Fibroblast of skin of left biceps (primary cell): ENCODE measurements at places on chromosomes 5 and 9.

GRCh38 chr9:81737871-81738507 is 48.6 kb upstream of the TLE1 start:
- DNase-seq = peak; percentile 45

- peak; percentile 73 for DNase-seq
Measured at GRCh38 chr9:91193658-91194391, 167.9 kb downstream of the AUH start.

DNA sequence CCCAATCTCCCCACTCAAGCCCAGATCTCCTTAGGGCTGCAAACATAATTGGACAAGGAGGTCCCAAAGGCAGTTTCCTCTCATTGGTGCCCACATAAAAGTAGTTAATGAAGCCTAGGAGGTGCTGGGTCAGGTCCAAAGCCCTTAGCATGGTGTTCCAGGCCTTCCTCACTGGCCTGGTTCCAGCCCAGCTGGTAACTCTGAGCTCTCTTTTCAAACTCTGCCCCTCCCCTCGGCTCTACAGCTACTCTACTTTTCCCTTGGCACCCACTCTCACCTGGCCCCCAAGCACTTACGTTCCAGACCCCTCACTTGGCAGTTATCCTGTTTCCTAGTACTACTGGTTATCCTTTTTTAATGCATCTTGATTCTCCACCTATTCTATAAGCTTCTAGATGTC is 9.9 kb downstream of the SEPTIN8 start:
- no peak for DNase-seq

- no peak for DNase-seq
Measured at GRCh38 chr5:76137887-76138542, 54.8 kb downstream of the SV2C start.

DNA sequence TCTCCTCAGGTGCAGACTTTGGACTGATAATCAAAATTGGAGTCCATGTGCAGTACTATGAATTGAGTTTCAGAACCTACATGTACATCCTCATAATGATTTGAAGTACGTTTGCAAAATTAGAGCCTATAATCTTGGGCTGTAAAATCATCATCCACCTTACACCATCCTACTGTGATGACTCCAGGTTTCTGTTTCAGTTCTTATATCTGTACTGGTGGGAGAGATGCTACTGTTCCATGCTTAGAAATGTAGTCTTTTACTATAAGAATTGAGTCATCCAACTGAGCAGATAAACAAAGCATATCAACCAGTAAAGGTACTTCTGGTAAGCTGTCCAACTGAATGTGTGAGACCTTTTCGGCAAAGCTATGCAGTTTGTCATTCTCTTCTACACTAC is 586.3 kb upstream of the FAM174A start:
- DNase-seq = no peak

- DNase-seq = no peak
Measured at GRCh38 chr9:75046725-75047345, 18.7 kb upstream of the CARNMT1 start.

- DNase-seq = peak; percentile 75
Measured at GRCh38 chr5:150946351-150946905, 41.6 kb upstream of the ZNF300 start.

GRCh38 chr5:87136096-87136495 is 131.6 kb upstream of the RASA1 start:
- DNase-seq = no peak

DNA sequence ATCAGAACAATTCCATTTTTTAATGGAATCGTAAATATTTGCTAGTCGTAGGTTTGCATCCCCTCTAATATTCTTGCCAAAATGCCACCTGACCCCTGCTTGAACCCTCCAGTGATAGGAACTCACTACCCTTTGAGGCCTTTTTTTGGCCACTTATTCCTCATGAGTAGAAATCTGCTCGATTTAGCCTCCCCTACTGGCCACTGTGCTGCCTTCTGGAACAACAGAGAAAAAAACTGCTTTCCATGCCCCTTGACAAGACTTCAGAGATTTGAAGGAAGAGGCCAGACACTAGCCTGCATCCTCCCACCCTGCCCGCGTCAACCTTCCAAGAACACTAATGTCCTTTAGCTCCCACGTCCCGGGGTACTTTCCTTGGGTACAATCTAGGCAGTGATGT is 4.1 kb downstream of the CCDC69 start:
- DNase-seq = no peak

- no peak for DNase-seq
Measured at GRCh38 chr9:556199-556598, 285.3 kb upstream of the DMRT1 start.

- DNase-seq = no peak
Measured at GRCh38 chr9:123615381-123615780, 259.4 kb downstream of the CRB2 start.

- DNase-seq = no peak
Measured at GRCh38 chr5:163387589-163388343, 49.6 kb upstream of the CCNG1 start.

DNA sequence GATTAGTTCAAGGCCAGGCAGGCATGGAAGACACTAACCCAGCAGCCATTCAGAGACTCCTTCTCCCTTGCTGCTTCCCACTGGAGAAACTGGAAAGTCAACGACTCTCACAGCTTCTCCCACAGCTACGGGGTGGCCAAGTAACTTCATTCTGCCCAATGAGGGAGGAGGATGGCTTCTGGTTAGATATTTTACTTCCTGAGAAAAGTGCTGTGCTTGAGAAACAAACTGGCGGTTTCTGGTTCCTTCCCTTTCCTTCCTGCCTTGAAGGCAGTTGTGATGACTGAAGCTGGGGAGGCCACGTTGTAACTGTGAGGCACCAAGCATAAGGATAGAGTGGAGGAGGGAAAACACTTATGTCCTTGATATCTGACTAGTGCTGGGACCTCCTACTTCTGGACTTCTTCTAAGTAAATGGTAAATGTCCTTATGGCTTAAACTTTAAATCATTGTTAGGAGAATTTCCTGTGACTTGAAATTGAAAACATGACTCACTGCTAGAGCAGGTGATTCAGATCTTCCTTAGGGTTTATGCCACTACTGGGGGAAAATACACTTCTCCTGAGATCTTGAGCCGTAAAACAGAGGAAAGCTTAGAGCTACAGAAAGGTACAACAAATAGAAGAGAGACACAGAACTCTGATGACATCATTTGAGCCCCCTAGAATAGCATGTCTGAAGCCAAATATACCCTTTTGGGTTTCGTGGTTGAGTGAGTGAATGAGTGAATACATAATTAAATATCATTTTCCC is 3.1 kb upstream of the GNPDA1 start:
- no peak for DNase-seq

- no peak for DNase-seq
Measured at GRCh38 chr9:75039801-75040200, 11.7 kb upstream of the CARNMT1 start.

DNA sequence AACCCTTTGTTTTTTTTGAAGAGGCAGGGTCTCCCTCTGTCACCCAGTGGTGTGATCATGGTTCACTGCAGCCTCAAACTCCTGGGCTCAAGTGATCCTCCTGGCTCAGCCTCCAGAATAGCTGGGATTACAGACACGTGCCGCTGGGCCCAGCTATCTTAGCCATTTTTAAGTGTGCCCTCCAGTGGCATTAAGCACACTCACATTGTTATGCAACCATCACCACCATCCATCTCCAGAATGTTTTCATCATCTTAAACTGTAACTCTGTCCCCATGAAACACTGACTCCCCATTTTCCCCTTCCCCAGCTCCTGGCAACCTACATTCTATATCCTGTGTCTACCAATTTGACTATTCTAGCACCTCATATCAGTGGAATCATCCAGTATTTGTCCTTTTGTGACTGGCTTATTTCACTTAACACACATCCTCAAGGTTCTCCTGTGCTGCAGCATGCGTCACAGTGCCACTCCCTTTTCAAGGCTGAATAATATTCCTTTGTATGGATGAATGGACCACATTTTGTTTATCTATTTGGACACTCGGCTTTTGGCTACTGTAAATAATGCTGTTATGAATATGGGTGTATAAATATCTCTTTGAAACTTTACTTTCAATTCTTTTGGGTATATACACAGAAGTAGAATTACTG is 12.5 kb upstream of the RAPGEF1 start:
- DNase-seq = no peak

DNA sequence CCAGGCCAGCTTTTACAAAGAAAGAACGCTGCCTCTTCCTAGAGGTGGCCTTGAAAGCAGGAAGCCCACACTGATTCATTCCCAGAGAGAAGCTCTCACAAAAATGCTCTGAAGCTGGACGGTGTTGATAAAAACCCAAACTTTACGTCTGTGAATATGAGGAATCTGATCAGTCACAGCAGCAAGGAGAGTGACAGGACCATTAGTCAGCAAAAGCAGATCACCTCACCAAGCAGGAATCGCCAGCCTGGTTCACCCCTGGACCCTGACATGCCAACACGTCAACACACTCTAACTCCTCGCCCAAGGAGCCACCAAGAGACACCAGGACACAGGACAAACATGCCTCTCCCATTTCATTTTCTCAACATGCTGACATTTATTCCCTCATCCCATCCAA is 70.6 kb upstream of the ZNF622 start:
- DNase-seq = no peak

DNA sequence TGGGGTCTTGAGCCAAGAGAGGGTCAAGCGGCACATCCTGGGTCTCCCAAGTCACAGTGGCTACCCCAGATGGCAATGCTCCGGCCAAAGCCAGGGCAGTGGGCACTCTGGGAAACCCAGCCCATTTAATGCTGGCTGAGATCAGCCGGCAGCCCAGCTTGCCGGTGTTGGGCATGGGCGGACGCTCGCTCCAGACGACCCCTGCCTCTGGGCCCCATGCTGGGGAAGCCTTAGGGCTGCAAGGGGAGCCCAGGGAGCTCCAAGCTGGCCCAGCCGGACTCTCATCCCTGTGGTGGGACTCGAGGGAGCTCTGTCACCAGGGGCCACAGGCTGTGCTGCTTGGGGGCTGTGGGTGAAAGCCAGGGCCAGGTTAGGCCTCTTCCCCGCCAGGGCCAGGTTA is 5.9 kb upstream of the CARD9 start:
- DNase-seq = no peak

- DNase-seq = no peak
Measured at GRCh38 chr5:14284392-14285148, 141.4 kb downstream of the TRIO start.

DNA sequence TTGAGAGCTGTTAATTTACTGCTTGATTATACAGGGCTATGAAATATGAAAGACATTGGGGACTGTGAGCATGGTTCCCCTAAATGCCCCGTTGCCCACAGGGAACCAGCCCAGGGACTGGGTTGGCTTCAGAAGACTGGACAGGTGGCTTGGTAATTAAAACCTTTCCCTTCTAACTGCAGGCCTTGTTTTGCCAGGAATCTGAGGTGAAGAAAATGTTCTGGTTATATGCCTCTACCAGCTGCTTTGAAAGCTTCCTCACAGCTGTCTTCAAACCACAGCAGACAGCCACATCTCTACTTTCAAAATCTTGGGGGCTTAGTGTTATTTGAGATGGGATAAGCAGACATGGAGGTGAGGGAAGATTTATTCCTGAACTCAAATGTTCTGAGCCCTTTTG is 153.3 kb upstream of the SPRY4 start:
- no peak for DNase-seq

GRCh38 chr5:81782811-81783210 is 31.9 kb upstream of the SSBP2 start:
- DNase-seq = no peak

DNA sequence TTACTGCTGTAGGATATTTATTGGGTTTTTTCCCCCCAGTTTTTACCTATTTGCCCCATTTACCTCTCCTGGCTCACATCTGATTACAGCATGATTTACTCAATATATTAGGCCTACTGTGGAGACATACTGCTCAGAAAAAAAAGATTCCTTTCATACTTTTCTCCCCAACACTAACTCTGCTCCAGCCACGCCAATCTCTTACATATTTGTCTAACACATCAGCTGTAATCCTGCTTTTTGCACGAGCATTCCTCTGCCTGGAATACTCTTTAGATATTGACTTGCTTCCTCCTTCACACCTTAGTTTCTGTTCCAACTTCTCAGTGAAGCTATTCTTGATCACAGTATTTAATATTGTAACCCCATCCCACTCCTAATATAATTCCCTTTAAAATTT is 158.1 kb upstream of the VCAN start:
- DNase-seq = peak; percentile 40

DNA sequence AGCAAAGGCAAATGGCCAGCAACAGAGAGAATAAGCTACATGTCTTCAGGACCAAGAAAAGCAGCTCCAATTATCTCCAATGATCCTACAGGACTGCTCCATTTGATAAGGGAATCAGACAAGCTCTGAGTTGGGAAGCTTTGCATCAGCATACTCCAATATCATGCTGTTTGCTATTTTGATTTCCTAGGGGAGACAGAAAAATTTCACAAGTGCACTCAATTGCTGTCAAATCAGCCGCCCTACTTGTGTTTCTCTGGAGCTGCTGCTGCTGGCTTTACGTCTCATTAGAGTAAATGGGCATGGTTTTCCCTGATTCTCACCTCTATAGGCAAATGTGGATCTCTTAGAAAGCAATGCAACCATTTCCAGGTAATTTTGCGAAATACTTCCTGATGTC is 201.7 kb downstream of the PRELID2 start:
- no peak for DNase-seq

- DNase-seq = no peak
Measured at GRCh38 chr9:32500768-32501167, 25.2 kb downstream of the RIGI start.

GRCh38 chr9:89144238-89144637 is 34.4 kb downstream of the SHC3 start:
- no peak for DNase-seq

DNA sequence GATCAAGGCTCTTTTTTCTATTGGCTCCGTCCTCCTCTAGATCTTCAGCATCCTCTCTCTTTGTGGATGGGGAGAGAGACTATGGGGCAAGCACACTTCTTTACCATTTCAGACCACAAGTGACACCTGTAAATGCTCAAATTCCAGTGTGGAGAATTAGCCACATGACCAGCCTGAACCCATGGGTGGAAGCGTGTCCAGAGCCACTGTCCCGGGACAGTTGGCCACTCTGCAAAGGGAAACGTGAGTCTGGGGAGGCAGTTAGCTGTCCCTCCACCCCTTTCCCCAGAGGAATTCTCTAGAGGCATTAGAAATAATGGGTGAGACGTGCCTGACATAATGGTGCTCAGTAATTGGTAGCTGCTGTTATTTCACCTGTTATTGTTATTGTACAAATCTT is 40.9 kb downstream of the AMBP start:
- no peak for DNase-seq

GRCh38 chr5:75509956-75510355 is 1.5 kb downstream of the CERT1 start:
- DNase-seq = no peak

- DNase-seq = no peak
Measured at GRCh38 chr5:59254055-59254687, 639.4 kb downstream of the PDE4D start.

- DNase-seq = peak; percentile 51
Measured at GRCh38 chr5:37721447-37721871, 118.4 kb downstream of the GDNF start.

- DNase-seq = peak; percentile 99
Measured at GRCh38 chr5:5340206-5340729, 82.2 kb upstream of the ICE1 start.
